ENCODE measurements at places on chromosomes 16 and 17.

DNA sequence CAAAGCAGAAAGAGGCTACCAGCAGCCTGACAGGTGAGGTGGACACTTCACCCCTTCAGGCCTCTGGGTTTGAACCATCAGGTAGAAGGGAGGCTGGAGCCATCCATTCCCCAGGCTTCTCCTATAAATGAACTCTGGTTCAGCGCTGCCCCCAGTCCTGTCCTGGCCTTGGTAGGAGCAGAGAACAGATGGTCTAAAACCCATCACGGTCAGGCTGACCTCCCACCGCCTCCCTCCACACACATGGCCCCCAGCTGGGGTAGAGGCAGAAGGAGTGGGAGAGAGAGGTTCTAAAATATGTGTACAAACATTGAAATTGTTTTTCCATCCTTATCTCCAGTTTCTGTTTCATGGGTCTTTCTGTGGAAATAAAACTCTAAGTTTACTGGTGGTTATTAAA, 59.7 kb upstream of the DNAJA2 start:
- H3K27ac ChIP-seq = no peak overlapping the region
- H3K4me3 ChIP-seq = no peak overlapping the region
- no peaks in the 10 kb centered on the region for H3K4me1 ChIP-seq
- no peak for DNase-seq
- H3K36me3 ChIP-seq = no peaks in the 10 kb centered on the region

GRCh38 chr17:30236297-30236624, 764 bp upstream of the SLC6A4 start:
- H3K4me1 ChIP-seq = no peaks in the 10 kb centered on the region
- H3K27ac ChIP-seq = no peak overlapping the region
- peak overlapping the region; percentile 46 for H3K4me3 ChIP-seq
- no peaks in the 10 kb centered on the region for H3K36me3 ChIP-seq
- DNase-seq = no peak

GRCh38 chr16:85689285-85689949, 663 bp upstream of the GINS2 start:
- H3K27ac ChIP-seq = no peak overlapping the region
- peaks cover 14% of the 10 kb centered on the region for H3K4me1 ChIP-seq
- H3K36me3 ChIP-seq = no peaks in the 10 kb centered on the region
- peak; percentile 19 for DNase-seq
- H3K27me3 ChIP-seq = no peaks in the 10 kb centered on the region
- H3K4me3 ChIP-seq = peak overlapping the region; percentile 63

GRCh38 chr17:60240290-60240689, 90.5 kb downstream of the CA4 start:
- DNase-seq = no peak
- no peaks in the 10 kb centered on the region for H3K4me1 ChIP-seq
- H3K27me3 ChIP-seq = no peaks in the 10 kb centered on the region

GRCh38 chr16:86101897-86102157, 202.9 kb downstream of the IRF8 start:
- no peaks in the 10 kb centered on the region for H3K4me1 ChIP-seq
- no peak for DNase-seq
- H3K27me3 ChIP-seq = peaks cover 6% of the 10 kb centered on the region
- H3K27ac ChIP-seq = no peak overlapping the region

DNA sequence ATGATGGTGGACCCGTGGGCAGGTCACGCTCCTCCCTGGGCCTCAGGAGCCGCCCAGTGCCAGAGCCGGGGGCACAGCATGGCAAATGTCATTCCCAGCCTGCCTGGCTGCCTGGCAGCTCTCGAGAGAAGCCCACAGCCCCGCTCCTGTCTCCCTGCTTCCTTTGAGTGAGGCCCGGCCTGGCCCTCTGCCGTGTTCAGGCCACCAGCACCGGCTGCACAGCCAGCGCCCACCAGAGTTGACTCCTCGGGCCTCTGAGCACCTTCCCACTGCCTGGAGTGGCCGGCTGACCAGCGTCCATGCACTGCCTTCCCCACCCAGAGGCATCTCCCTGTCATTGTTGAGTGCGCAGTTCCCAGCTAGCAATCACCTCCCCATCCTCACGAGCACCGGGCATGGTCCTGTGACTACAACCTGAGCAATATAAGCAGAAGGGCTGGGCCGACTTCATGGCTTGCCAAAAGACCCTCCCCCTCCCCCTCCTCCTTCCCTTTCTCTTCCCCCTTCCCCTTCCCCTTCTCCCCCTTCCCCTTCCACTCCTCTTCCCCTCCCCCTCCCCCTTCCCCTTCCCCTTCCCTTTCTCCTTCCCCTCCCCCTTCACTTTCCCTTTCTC, 11.9 kb upstream of the SLC38A10 start:
- peaks cover 11% of the 10 kb centered on the region for H3K4me1 ChIP-seq
- no peaks in the 10 kb centered on the region for H3K36me3 ChIP-seq
- no peaks in the 10 kb centered on the region for H3K27me3 ChIP-seq

- DNase-seq = no peak
- no peaks in the 10 kb centered on the region for H3K27me3 ChIP-seq
- H3K4me3 ChIP-seq = no peak overlapping the region
- H3K27ac ChIP-seq = no peak overlapping the region
These were observed 23.3 kb downstream of the CPNE2 start for GRCh38 chr16:57115514-57116182.

Data from PC-3 (cell line).